Mucosa of gallbladder (tissue), 1 donor: ENCODE measurements at places on chromosomes 4 and X. TPM values are rescaled to one million over a fixed set of nuclear protein-coding genes. Genes with fewer than 3 reads are reported as not detected.
A peak's percentile ranks its signal among the peaks of the same experiment; 100 is the strongest.

GRCh38 chrX:74535408-74536151 is 78.8 kb downstream of the RLIM start:
- peak; percentile 73 for DNase-seq

The SHISA3 gene
- total RNA-seq, result 0.58 TPM

GRCh38 chr4:30757357-30757756 is 37.2 kb downstream of the PCDH7 start:
- no peak for DNase-seq

DNA sequence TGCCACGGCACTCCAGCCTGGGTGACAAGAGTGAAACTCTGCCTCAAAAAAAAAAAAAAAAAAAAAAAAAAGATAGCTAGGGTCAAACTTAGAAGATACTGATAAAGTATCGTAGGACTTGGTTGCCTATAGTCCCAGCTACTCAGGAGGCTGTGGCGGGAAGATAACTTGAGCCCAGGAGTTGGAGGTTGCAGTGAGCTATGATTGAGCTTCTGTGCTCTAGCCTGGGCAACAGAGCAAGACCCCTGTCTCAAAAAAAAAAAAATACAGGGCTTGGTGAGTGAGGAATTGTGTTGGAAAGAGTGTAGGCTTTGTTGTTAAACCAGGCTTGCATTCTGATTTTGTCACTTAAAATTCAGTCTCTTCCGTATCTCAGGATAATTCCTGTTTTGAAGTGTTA is 6.2 kb downstream of the TAF1 start:
- no peak for DNase-seq

DNA sequence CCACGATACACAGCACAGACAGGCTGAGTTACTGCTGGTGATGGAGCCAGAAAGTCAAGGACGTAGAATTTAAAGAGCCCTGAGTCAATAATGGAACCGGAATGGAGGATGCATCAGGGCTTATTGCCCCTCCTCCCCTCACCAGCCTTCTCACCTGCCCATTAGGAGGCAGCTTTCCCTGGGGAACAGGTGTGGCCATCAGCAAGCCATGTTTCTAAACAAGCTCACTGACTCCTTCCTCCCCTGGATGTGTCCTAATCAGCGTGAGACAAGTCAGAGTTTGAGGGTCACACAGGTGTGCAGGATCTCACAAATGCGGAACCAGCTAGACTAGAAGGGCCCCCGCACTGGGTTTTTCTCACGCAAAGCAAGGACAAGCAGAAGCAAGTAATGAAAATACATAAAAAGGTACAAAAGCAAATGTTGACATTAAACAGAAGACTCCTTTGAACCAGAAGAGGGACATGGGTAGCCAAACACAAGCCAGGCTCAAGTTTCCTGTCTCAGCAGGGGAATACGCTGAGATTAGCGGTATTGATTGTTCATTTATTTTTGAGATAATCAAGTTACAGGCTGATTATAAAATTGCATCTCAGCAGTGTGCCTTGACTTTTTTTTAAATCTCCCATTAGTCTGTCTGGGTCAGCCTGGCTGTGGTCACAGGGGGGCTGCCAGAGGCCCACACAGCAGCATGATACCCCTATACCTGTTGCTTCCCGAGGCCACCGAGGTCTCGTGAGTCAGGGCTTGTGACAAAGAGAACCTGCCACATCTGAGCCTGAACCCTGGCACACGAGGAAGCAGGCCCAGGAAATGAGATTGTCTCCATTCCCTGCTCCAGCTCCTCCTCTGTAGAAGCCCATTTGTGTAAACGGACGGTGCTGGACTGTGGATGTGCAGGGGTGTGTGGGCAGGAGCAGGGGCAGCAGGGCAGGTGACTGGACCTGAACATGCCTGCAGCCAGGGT is 37.4 kb downstream of the CCKAR start:
- DNase-seq, result no peak

DNA sequence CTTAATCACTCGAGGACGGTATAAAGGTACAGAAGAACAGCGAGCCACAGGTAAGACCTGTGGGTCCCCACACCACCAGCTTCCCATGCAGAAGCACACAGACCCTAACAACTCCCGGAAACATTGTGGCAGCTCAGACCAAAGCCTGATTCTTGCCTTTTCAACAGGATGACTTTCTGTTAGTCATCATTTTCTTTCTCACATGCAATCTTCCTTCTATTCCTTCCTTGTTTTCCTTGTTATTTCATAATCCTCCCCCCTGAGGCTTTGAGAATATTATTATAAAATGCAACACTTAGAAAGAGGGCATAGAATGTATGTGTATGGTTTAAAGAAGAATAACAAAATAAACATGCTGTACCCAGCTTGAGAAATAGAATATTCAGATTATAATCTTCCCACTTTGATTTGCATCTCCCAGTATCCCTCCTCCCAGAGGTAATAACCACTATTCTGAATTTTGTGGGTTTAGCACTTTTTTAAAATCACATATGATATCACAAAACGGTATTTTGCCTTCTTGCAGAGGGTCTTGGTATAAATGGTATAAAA is 100.9 kb downstream of the FHDC1 start:
- DNase-seq, result no peak

DNA sequence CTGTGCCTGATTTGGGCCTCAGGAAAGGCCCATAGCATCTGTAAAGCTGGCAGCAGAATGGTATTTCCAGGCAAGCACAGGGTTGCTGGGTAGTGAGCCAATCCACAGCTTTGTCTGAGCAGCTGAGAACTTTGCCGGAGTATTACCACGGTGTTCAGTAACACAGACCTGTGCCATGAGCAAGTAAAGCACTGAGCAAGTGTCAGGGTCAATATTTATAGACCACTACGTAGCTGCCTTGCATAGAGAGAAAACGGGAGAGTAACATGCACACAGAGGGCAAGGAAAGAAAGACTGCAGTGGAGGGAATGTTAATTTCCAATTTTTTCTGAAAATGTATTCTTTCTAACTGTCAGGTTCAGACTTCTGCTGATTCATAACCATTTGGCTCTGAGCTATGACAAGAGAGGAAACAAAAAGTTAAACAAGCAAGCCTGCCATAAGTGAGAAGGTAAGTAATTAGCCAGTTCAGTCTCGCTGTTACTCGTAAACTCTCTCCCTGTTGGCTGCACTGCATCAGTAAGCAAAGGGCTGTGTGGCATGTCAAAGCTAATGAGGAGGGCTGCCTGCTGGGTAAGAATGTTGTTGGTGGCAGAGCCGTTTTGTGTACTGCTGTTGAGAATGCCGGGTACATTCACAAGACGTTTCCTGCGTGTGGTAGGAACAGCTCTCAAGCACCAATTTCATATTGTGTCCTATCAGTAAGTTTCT is 238.1 kb downstream of the BMPR1B start:
- peak; percentile 23 for DNase-seq

DNA sequence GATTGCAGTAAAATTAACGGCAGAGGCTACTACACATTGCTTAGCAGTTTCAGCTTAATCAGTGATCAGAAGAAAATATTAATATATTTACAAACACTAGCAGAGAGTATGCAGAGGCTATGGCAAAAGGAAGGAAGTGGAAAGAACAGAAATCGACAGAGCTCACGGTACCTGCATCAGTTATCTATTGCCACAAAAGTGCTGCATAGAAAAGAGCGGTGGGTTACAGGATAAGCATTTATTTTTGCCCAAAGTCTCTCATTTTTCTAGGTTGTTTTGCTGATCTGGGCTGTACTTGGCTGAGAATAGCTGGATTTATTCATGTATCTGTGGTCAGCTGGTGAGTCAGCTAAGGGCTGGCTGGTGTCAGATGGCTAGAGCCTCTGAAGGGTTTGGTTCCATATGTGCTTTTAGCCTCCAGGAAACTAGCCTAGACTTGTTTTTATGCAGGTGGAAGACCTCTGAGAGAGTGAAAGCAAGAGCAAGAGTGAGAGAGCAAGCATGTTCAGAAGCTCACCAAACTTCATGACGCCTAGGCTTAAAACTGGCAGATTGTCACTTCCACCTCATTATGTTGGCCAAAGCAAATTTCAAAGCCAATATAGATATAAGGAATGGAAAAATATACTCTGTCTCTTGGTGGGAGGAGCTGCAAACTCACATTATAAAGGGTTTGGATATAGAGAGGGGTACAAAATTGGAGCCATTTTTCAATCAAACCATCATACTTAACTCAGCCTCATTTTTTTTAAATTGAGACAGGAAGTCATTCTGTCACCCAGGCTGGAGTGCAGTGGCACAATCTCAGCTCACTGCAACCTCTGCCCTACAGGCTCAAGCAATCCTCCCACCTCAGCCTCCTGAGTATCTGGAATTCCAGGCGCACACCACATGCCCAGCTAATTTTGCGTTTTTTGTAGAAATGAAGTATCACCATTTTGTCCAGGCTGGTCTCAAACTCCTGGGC is 153.2 kb upstream of the RPL34 start:
- no peak for DNase-seq

The KLHL13 gene
- 22.6 TPM for total RNA-seq

DNA sequence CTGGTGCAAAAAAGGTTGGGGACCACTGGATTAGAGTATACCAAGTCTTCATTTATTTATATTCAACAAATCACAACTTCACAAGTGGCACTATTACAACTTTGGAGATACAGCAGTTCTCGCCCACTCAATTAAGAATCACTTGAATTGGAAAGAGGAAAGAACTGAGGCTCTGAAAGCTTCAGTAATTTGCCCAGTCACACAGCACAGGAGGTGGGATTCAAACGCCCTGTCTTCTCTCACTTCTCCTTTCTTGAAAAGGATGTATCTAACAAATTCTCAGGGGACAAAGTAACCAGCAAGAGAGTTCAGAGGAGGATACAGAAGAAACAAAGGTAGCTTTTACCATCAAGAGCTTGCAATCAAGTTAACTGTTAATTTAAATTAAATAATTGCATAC is 12.4 kb downstream of the SMIM14 start:
- DNase-seq, result no peak

GRCh38 chr4:18390655-18391353 is 369.2 kb upstream of the LCORL start:
- no peak for DNase-seq
